ENCODE measurements at places on chromosomes 12 and 14. TPM values are rescaled to one million over a fixed set of nuclear protein-coding genes. Genes with fewer than 3 reads are reported as not detected.

- no peak for DNase-seq
These were observed 9.1 kb upstream of the DPF3 start for GRCh38 chr14:72902801-72903530.

- no peak for DNase-seq
These were observed 102.2 kb downstream of the TTC6 start for GRCh38 chr14:37697489-37698121.

GRCh38 chr12:21642707-21643389, 14.8 kb downstream of the LDHB start:
- no peak for DNase-seq

DNA sequence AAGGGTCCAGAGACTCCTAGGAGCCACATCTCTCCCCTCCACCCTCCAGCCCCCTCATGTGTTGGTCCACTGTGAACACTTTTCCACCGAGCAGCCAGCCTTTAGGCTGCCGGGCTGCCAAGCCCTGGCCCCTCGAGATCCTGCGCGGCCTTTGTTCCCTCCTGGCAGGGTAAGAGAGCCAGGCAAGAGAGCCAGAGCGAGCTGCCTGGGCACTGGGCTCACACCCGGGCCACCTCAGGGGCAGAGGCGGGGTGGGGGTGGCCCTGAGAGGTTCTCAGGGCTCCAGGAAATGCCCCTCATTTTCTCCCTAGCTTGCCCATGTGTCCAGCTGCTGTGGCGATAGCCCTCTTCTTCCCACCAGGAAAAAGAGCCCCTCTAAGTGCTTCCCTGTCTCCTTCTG, 44.8 kb downstream of the LTBP2 start:
- no peak for DNase-seq

- DNase-seq: no peak
These were observed 63.3 kb downstream of the DUSP6 start for GRCh38 chr12:89288959-89289358.

DNA sequence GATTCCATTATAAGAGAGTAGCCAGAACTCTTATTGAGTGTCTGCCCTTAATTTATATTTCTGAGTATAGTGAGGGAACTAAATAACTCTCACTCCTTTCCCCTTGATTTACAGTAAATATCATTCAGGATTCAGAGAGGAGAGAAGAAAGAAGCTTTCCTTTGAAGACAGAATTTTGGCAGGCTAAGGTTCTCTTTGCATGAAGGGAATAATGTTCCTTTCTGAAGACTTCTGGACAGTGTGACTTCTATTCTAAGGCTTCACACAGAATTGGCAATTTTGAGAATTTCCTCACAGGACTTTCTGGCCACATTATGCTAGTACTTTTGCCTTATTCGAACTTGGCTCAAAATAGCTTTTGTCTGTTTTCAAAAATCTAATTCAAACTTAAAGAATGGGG, 352.2 kb upstream of the FBXO33 start:
- no peak for DNase-seq

DNA sequence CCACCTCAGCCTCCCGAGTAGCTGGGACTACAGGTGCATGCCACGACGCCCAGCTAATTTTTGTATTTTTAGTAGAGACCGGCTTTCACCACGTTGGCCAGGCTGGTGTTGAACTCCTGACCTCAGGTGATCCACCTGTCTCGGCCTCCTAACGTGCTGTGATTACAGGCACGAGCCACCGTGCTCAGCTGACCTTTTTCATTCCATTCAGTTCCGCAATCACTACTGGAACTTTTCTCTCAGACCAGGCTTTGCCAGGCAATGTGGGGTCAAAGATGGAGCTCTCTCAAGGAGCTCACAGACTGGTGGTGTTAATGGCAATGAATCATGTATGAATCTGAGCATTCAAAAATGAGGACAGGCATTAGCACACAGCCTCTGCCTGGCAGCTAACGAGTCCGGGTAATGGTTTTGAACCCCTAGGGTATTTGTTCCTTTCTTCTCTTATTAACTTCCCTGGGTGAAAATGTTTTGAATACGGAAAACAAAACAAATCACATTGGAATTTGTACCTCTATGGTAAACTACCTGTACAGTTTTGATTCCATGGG, 9.4 kb upstream of the TCHP start:
- no peak for DNase-seq

Gene NTN4
- total RNA-seq: 19.8 TPM

Gene ADCY6
- 102 TPM for total RNA-seq

Gene LRFN5
- 0.49 TPM for total RNA-seq

Gene HOXC10
- not detected for total RNA-seq

Gene ERP27
- total RNA-seq: 5.6 TPM

Gene SLC4A8
- total RNA-seq: 1.5 TPM

Gene UNC119B
- 20.5 TPM for total RNA-seq

Gene PLEKHH1
- total RNA-seq: 45.8 TPM

Gene PHETA1
- total RNA-seq: 39.8 TPM

Gene INHBC
- not detected for total RNA-seq

Gene TOMM20L
- 1.0 TPM for total RNA-seq

All from mucosa of descending colon (tissue), 3 donors.